ENCODE measurements at places on chromosomes 16 and 17.

DNA sequence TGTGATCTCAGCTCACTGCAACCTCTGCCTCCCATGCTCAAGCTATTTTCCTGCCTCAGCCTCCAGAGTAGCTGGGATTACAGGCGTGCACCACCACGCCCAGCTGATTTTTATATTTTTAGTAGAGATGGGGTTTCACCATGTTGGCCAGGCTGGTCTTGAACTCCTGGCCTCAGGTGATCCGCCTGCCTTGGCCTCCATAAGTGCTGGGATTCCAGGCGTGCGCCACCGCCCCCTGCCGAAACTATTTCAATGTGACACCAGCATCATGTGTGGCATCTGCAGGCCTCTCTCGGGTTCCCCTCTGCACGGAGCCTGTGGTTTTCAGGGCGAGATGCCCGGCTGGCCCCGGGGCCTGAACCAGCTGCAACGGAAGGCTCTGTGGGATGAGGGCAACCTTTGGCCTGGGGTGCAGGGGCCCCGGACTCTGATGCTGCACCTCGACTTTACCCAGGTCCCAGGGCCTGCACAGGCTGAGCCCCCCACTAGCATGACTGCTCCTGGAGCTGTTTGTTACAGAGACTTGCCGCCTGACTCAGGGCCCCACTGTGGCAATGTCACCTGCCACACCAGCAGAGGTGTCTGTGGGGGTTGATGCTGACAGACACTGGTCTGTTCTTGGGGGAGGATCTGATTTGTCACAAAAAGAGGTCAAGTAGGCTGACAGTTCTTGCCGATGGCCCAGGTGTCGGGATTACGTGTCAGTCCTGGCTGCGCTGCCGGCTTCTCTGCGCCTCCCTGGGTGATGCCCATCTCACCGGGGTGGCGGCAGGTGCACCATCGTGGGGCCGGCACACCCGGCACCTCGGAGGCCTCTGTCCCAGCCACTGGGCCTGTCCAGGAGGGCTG is 8.6 kb upstream of the TEX19 start:
- no peak for DNase-seq

DNA sequence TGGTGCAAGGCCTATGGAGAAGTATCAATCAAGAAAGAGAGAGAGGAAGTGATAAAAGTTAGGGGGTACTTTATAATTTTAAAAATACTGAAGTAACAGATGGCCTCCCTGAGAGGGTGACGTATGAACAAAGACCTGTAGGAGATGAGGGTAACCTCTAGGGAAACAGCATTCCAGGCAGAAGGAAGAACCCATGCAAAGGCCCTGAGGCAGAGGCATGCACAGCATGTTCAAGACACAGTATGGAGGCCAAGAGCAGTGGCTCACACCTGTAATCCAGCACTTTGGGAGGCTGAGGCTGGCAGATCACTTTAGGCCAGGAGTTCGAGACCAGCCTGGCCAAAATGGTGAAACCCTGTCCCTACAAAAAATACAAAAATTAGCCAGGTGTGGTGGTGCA is 192.6 kb upstream of the AXIN2 start:
- DNase-seq = no peak

DNA sequence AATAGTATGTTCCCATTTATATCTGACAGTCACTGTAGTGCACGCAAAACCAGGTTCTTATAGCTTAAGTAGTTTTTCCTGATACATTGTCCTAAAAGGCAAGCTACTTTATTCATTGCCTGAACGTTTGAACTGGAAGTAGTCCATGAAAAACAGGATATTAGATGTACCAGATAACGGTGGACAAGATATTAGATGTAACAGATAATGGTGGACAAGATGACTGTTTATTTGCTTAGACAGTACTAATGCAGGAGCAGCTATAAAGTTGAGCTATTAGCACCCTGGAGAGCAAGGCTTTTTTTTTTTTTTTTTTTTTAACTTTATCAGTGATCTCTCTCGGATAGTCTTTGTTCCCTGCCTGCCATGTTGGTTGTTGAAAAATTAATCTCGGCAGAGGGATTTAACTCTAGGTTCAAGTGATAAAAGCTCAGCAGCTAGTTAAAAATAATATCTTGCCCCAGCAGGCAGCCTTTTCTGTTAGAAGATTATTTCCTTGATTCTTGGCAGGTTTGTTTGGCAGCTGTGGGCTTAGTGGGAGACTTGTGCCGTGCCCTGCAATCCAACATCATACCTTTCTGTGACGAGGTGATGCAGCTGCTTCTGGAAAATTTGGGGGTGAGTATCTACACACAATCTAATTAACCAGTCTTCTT is 17.3 kb upstream of the TBKBP1 start:
- no peak for DNase-seq

DNA sequence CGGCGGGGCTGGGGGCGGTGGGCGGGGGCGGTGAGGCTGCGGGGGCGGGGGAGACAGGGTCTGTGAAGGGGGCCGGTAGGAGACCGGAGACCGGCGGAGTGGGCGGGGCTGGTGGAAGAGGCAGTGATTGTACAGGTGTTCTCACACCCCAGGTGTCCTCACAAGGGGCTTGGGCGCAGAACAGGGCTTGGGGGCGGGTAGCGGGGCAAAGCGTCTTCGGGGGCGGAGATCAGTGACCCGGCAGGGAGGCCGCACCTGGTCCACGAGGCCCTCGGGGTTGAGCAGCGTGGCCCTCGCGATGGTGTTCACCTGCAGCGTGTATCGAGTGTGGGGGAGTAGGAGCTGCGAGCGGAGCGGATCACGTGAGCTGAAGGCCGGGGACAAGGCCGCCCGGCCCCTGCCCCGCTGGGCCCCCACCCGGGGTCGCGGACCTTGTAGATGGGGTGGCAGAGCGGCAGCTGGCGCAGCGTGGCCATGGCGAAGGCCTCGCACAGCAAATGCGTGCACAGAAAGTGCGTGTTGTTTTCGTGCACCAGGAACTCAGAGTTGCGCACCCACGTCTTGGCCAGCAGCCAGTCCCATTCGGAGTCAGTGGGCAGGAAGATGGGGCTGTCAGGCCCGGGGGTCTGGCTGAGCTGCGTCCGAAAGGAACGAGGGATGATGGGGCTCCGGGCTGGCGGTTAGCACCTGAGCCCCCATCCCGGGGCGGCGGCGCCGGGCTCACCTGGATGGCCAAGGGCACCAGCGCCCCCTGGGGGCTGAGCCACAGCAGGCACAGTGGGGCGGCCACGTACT is 8.5 kb downstream of the ALOXE3 start:
- peak; percentile 60 for DNase-seq

DNA sequence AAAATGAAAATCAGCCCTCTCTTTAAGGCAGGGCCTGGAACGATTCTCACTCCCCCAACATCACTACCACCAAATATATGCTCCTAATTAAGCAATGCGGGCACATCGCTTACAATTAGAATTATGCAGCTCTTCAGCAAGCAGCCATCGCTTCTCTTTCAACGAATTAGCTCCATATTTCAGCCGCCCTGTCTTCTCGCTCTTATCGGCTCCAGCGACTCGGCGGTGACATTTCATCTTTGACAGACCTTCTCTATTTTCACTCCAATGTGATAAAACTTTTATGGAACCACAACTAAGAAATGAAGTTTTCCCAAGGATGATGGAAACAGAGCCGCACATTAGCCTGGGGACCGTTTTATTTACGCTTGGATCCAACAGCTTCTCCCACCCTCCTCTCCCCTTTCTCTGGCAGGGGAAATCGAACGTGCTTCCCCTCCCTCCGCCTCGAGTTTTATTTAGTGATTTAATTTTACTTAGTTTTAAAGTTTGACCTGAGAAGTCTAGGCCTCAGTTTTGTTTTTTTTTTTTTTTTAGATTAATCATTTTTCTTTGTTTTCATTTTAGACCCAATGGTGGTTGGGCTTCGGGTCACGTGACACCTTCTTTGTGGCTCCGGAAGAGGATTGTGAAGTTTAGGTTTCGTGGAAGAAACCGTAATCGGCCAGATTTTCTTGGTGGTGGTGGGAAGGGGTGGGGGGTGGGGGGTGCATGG is 3.1 kb upstream of the HOXB2 start:
- peak; percentile 41 for DNase-seq

DNA sequence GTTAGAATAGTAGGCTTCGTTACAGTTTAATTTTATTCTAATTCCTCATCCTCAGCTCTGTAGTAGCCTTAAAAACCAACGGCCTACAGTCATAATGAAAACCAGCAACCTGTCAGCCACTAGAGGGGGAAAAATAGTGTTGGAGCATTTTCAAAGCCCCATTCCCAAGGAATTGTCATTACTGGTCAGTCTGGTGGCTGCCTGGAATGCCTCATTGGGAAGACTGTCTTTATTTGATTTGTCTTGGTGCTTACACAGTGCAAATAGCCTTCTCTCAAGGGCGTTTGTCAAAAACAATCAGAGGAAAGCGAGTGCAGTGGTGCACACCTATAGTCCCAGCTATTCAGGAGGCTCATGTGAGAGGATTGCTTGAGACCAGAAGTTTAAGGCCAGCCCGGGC is 4.7 kb downstream of the LPCAT2 start:
- no peak for DNase-seq

GRCh38 chr17:74957935-74958740 is 14.4 kb downstream of the HID1 start:
- peak; percentile 52 for DNase-seq

GRCh38 chr17:81393684-81394376 is 1.4 kb upstream of the BAHCC1 start:
- DNase-seq = no peak

- DNase-seq = peak; percentile 24
Measured at GRCh38 chr17:79065105-79065670, 9.4 kb upstream of the ENGASE start.

DNA sequence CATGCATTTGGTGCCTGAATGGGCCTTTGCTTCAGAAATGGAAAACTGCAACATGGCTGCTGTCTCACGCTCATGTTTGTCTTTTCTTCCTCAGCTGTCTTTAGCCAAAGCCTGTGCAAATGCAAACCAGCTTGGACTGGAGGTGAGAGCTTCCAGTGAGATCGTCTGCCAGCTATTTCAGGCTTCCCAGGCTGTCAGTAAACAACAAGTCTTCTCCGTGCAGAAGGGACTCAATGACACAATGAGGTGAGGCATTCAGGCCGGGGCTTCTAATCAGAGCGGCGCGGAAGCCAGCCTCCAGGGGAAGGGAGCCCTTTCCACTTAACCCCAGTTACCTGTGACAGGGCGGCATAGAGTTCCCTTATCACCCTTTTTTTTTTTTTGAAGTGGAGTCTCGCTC is 14.3 kb downstream of the CCNF start:
- DNase-seq = no peak

- DNase-seq = no peak
Measured at GRCh38 chr17:28317099-28317965, 1.7 kb upstream of the TMEM97 start.

GRCh38 chr16:47342055-47342454 is 118.8 kb downstream of the ITFG1 start:
- DNase-seq = no peak

DNA sequence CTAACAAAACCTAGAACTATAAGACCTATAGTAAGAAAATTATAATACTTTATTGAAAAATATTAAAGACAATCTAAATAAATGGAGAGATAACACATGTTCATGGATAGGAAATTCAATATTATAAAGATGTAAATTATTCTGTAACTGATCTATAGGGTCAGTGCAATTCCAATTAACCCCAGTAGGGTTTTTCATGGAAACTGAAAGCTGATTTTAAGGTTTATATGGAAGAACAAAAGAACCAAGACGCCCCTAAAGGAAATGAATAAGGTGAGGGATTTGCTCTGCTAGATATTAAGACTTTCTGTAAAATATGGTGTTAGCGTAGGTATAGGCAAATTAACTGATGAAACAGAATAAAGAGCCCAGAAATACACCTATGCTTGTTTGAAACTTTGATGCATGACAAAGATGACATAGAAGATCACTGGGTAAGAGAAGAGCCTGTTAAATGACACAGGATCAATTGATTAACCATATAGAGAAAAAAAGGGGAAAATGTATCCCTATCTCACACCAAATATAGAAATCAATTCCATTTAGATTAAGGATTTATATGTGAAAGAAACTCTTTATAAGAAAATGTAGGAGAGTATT is 3.0 kb downstream of the ICAM2 start:
- no peak for DNase-seq

GRCh38 chr17:4147751-4148310 is 4.8 kb downstream of the CYB5D2 start:
- DNase-seq = no peak

- no peak for DNase-seq
Measured at GRCh38 chr16:11211061-11211976, 44.7 kb downstream of the SOCS1 start.

- DNase-seq = no peak
Measured at GRCh38 chr16:86243123-86243473, 267.2 kb upstream of the FOXF1 start.

- DNase-seq = no peak
Measured at GRCh38 chr16:685967-686366, 1.8 kb upstream of the JMJD8 start.

GRCh38 chr17:45127207-45127547 is 5.1 kb downstream of the PLCD3 start:
- no peak for DNase-seq

- DNase-seq = no peak
Measured at GRCh38 chr17:7634384-7634783, 4.4 kb downstream of the SHBG start.

GRCh38 chr16:22216191-22216831 is 10.2 kb downstream of the EEF2K start:
- no peak for DNase-seq

GRCh38 chr16:21208446-21209230 is 2.7 kb downstream of the ZP2 start:
- no peak for DNase-seq

DNA sequence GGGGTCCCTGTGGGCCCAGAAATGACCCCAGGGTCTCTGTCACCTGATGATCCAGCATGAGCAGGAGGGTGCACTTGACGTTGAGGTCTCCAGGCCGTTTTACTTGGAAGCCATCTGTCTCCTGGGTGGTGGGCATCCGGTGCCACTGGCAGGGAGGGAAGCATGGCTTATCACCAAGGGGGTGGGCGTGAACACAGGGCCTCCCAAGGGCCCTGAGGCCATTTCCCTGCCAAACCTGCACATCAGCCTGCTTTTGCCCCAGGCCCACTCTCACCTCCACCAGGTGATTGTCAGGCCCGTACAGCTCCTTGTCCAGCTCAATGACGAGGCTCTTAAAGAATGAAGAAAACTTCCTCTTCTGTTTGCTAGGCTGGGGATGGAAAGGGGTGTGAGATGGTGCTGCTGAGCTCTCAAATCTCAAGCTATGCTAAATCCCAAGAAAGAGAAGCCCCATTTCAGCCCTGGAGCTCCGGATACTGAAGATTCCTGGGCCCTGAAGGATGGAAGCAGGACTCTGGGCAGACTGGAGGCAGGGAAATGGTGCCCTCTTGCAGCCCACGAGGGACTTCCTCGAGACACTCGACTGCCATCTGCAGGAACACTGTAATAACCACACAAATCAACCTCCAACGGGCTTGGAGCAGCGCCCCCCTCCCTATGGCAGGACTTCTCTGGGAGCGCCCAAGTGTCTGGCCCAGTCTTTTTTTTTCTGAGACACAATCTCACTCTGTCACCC is 7.1 kb upstream of the FTSJ3 start:
- DNase-seq = peak; percentile 44

GRCh38 chr17:83083368-83084201 is 4.2 kb downstream of the METRNL start:
- no peak for DNase-seq

- DNase-seq = no peak
Measured at GRCh38 chr16:50842589-50842988, 100.7 kb downstream of the CYLD start.

GRCh38 chr16:56606071-56606475 is 2.3 kb upstream of the MT2A start:
- no peak for DNase-seq

GRCh38 chr16:67364600-67365235 is 28.6 kb downstream of the TPPP3 start:
- no peak for DNase-seq

Measured in effector memory CD4-positive, alpha-beta T cell (primary cell).